ENCODE measurements at places on chromosomes 7 and 10.

GRCh38 chr10:19054289-19054835 lies 5.8 kb downstream of the MALRD1 start:
- H3K4me1 ChIP-seq, result no peaks in the 10 kb centered on the region
- no peaks in the 10 kb centered on the region for H3K36me3 ChIP-seq
- H3K27me3 ChIP-seq, result no peaks in the 10 kb centered on the region
- no peak overlapping the region for H3K4me3 ChIP-seq
- no peak overlapping the region for H3K27ac ChIP-seq
- DNase-seq, result no peak

- H3K4me1 ChIP-seq, result no peaks in the 10 kb centered on the region
- no peaks in the 10 kb centered on the region for H3K36me3 ChIP-seq
- no peak overlapping the region for H3K27ac ChIP-seq
- H3K27me3 ChIP-seq, result no peaks in the 10 kb centered on the region
- DNase-seq, result no peak
- H3K4me3 ChIP-seq, result no peak overlapping the region
Measured at GRCh38 chr7:108947526-108947925, 377.9 kb downstream of the DNAJB9 start.

GRCh38 chr10:19985745-19986144 lies 169.5 kb downstream of the PLXDC2 start:
- no peaks in the 10 kb centered on the region for H3K27me3 ChIP-seq
- H3K27ac ChIP-seq, result no peak overlapping the region
- no peak for DNase-seq
- H3K4me1 ChIP-seq, result no peaks in the 10 kb centered on the region
- no peaks in the 10 kb centered on the region for H3K36me3 ChIP-seq

DNA sequence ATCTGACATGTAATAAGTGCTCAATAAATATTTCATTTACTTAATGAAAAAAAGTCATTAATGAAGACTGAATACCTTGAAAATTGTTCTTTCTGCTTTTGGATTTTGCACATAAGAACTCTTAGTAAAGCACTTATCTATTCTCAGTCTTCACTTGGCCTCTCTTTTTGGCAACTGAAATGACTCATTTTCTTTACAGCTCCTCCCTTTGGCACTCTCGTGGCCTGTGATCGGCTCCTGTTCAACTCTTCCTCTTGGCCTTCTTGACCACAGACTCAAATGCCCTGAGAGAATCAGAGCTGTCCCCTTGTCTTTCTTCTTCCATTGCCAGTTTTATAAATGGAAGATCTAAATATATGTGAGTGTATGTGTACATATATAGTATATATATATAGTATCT lies 54.2 kb downstream of the FOXP2 start:
- no peak for DNase-seq
- H3K36me3 ChIP-seq, result no peaks in the 10 kb centered on the region
- no peak overlapping the region for H3K4me3 ChIP-seq
- no peak overlapping the region for H3K27ac ChIP-seq

DNA sequence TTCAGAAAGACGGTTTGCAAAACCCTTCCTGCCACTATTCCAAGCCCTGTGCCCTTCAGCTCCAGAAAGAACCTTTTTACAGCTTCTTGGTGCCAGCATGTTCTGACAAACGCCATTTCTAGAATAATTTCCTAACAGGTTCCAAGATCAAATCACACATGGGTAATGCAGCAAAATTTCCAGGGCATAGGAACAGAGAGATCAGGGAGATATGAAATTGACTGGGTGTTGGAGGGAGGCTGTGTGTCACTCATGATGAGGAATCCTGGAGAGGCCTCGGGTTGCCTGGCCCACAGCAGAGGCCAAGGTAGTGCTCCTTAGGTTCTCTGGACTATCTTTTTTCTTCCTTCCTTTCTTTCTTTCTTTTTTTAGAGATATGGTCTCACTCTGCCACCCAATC lies 29.5 kb downstream of the RAB19 start:
- H3K36me3 ChIP-seq, result no peaks in the 10 kb centered on the region
- peaks cover 2% of the 10 kb centered on the region for H3K27me3 ChIP-seq
- H3K4me1 ChIP-seq, result no peaks in the 10 kb centered on the region
- no peak for DNase-seq
- H3K27ac ChIP-seq, result no peak overlapping the region

- H3K4me3 ChIP-seq, result no peak overlapping the region
- no peak for DNase-seq
- no peaks in the 10 kb centered on the region for H3K27me3 ChIP-seq
- H3K4me1 ChIP-seq, result no peaks in the 10 kb centered on the region
- H3K27ac ChIP-seq, result no peak overlapping the region
Measured at GRCh38 chr7:234708-235553, 42.6 kb downstream of the FAM20C start.

DNA sequence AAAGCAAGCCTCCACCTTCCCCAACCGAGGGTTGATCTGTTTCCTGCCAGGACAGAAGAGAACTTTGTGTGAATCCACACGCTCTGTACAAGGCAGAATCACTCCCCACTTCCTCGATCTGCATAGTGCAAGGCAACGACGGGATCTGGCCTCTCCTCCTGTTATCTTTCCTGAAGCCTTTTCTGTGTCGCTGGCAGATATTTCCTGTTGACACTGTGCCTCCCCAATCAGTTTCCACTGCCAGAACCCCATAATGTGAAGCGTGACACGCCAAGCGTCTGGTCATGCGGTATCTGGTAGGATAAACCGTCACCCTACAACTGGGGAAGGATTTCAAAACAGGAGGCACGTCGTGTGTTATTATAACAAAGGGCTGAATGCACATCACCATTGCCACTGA lies 57.2 kb downstream of the FAM171A1 start:
- no peak overlapping the region for H3K4me3 ChIP-seq
- H3K27ac ChIP-seq, result no peak overlapping the region
- no peaks in the 10 kb centered on the region for H3K36me3 ChIP-seq
- H3K27me3 ChIP-seq, result no peaks in the 10 kb centered on the region

- peaks cover 39% of the 10 kb centered on the region for H3K4me1 ChIP-seq
- peak overlapping the region; percentile 63 for H3K4me3 ChIP-seq
- H3K36me3 ChIP-seq, result no peaks in the 10 kb centered on the region
- DNase-seq, result peak; percentile 82
- peak overlapping the region; percentile 73 for H3K27ac ChIP-seq
Measured at GRCh38 chr10:89163265-89163995, 43.7 kb downstream of the CH25H start.

- peaks cover 43% of the 10 kb centered on the region for H3K4me1 ChIP-seq
- no peak overlapping the region for H3K4me3 ChIP-seq
- no peaks in the 10 kb centered on the region for H3K27me3 ChIP-seq
- no peak for DNase-seq
Measured at GRCh38 chr7:7570584-7570983, 3.9 kb downstream of the MIOS start.

DNA sequence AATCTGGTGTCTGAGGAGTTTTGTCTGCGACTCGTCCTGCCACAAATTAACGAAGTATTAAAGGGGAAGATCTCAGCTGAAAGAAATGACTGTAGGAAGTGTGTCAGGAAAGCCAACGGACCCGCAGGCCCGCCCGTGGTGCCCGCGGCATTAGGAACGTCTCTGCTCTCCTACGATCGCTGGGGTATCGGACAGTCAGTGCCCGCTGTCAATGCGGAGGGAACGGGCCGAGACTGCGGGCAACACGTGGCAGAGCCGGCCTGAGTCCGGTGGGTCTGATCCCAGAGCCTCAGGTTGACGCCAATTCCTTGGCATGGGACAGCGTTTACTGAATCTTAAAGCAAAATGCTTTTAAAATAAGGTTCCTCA lies 128.7 kb downstream of the KBTBD2 start:
- DNase-seq, result no peak
- H3K4me3 ChIP-seq, result no peak overlapping the region
- H3K27ac ChIP-seq, result no peak overlapping the region
- no peaks in the 10 kb centered on the region for H3K36me3 ChIP-seq

- no peak overlapping the region for H3K27ac ChIP-seq
- peaks cover 2% of the 10 kb centered on the region for H3K27me3 ChIP-seq
- H3K4me1 ChIP-seq, result no peaks in the 10 kb centered on the region
- no peaks in the 10 kb centered on the region for H3K36me3 ChIP-seq
Measured at GRCh38 chr10:128431506-128431905, 305.3 kb upstream of the MKI67 start.

GRCh38 chr10:109103278-109103677 lies 820.0 kb downstream of the XPNPEP1 start:
- H3K4me3 ChIP-seq, result no peak overlapping the region
- H3K27ac ChIP-seq, result no peak overlapping the region
- no peaks in the 10 kb centered on the region for H3K4me1 ChIP-seq
- H3K36me3 ChIP-seq, result no peaks in the 10 kb centered on the region
- no peak for DNase-seq

DNA sequence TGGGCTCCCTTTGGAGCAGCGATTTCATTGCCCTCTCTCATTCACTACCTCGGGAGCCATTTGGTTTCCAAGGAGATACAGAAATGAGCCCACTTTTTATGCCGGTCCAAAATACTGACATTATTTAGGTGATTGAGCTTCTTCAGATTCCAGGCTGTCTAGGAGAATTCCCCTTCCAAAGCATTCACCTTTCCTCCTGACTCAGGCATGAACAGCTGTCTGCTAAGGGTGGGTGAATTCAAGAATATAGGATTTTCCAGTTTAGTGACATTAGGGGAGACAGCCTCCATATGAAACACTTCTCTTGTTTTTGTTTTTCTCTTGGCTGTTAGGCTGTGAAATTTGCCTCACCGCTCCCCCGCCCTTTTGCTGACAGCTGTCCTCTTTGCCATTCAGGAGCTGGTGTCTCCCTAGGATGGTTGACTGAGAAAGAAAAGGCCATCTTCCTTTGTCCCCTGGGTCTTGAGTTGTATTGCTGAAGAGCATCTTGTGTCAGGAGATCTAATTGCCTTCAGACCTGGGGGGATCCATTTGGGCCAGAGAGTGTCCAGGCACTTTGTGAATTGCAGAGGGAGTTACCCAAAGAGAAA lies 56.7 kb downstream of the LRRC4 start:
- DNase-seq, result no peak
- H3K4me1 ChIP-seq, result peaks cover 6% of the 10 kb centered on the region
- no peak overlapping the region for H3K27ac ChIP-seq
- no peaks in the 10 kb centered on the region for H3K27me3 ChIP-seq
- peaks cover 71% of the 10 kb centered on the region for H3K36me3 ChIP-seq

DNA sequence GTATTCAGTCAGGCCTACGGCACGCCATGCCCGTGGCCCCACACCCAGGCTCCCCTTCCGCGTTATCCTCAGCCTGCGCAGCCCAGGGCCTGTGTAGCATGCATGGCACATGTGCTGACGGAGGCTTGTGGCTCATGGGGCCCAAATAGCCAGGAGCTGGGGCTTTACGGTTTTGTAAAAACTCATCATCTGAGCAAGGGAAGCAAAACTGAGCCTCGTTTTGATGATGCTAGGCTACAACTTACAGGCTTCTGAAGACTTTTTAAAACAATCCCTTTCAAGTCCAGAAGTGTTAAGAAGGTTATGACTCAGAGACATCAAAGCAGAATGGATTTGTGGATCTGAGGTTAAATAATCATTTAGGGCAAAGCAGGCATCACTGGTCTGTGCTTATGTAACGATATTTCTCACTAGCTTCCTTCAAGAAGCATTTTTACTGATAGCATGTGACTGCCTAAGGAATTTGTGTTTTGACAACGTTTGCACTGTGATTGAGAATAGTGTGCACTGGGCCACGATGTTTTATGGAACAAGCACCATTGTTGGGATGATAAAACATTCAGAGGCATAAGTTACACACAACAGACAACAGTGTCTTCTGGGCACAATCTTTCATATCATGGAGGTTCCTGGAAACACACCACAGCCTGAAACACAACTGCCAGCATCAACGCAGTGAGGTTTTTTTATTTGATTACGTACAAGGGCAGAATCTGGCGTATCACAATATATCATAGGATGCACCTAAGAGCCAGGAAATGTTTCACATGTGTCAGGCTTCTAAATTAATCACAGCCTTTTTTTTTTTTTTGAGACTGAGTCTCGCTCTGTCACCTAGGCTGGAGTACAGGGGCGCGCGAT lies 274.3 kb downstream of the CCDC3 start:
- H3K27me3 ChIP-seq, result no peaks in the 10 kb centered on the region
- peak; percentile 16 for DNase-seq
- H3K36me3 ChIP-seq, result no peaks in the 10 kb centered on the region
- no peak overlapping the region for H3K27ac ChIP-seq

DNA sequence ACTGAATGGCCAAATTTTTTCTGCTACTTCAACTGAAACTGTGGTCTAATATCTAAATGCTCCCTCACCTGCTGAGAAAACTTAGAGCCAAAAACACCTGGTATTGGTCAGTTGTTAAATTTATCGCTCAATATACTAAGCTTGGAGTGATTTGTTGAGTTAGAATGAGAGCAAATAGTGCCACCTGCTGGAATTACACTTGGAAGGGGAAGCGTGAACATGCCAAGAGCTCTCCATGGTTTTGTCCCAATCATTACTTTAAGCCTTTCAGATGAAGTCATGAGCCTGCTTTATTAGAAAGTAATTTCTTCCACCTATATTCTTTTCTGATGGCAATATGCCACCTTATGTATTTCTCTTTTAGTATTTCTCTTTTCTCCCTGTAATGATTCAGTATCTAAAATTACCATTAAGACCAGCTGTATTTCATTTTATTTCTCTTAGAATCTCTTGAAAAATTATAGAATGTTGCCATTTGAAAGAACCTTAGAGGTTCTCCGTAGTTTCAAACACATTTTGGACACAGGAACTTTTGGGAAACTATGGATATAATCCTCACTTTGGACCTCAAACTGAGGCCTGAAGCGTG lies 447.8 kb upstream of the C7orf33 start:
- no peak overlapping the region for H3K4me3 ChIP-seq
- peaks cover 6% of the 10 kb centered on the region for H3K27me3 ChIP-seq
- peak; percentile 17 for DNase-seq
- H3K4me1 ChIP-seq, result peaks cover 3% of the 10 kb centered on the region
- no peaks in the 10 kb centered on the region for H3K36me3 ChIP-seq

DNA sequence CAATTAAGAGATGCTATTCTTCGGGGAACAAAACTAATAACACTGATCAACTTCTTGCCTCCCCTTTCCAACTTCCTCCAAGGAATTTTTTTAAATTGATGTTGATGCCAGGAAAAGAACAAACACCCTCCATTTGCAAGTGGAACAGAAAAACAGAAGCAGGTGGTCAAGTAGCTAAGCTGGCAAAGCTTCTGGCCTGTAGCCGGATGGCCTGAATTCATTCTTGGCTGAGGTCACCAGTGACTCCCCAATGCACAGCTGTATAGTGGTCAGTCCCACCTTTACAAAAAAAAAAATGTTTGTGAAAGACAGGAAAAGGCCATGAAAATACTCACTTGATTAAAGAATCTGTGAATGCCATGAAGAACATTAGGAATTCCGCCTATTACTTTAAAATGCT lies 39.1 kb downstream of the DOCK4 start:
- no peaks in the 10 kb centered on the region for H3K4me1 ChIP-seq
- peaks cover 12% of the 10 kb centered on the region for H3K27me3 ChIP-seq
- H3K27ac ChIP-seq, result no peak overlapping the region
- H3K4me3 ChIP-seq, result no peak overlapping the region
